ENCODE measurements at places on chromosomes 5 and 9.

- DNase-seq: no peak
Observed at GRCh38 chr5:172164769-172165212, 23.2 kb downstream of the STK10 start.

- DNase-seq: no peak
Observed at GRCh38 chr5:109143031-109143430, 266.7 kb downstream of the PJA2 start.

- no peak for DNase-seq
Observed at GRCh38 chr5:154447089-154447725, 1.4 kb downstream of the SAP30L start.

DNA sequence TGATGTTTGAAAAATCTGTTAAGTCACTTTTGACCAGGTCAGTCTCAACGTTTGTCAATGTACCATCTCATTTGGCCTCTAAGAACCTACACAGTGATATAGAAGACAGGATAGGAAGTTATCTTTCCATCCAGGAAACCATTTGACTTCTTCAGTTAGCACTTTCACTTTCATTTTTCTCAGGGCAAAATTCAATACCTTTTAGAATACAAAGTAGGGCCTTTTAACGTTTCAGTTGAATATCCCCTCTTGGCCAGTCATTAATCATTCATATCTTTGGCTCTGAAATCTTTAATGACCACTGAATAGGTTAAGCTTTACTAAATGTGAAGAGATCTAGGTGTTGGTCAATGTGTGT lies 101.1 kb upstream of the GNAQ start:
- no peak for DNase-seq

GRCh38 chr5:12323637-12324229 lies 419.5 kb upstream of the CTNND2 start:
- no peak for DNase-seq

- no peak for DNase-seq
Observed at GRCh38 chr5:123035918-123036390, 571 bp downstream of the PPIC start.

All from hematopoietic multipotent progenitor cell (in vitro differentiated cells).